ENCODE measurements at places on chromosomes 2 and 18. TPM values are rescaled to one million over a fixed set of nuclear protein-coding genes. Genes with fewer than 3 reads are reported as not detected.

The FOXI3 gene
- not detected for total RNA-seq

The LYG2 gene
- total RNA-seq: not detected

The NAT8 gene
- total RNA-seq: not detected

The ZNF396 gene
- total RNA-seq: 0.19 TPM

The IFIH1 gene
- 26.3 TPM for total RNA-seq

The RMND5A gene
- 46.4 TPM for total RNA-seq

The CNRIP1 gene
- total RNA-seq: not detected

The CD28 gene
- 130 TPM for total RNA-seq

The GKN2 gene
- total RNA-seq: not detected

The TRPM8 gene
- total RNA-seq: not detected

The FAP gene
- total RNA-seq: not detected

The KIAA2012 gene
- total RNA-seq: not detected

The GBX2 gene
- total RNA-seq: not detected

The TRIM43 gene
- total RNA-seq: not detected

The PID1 gene
- not detected for total RNA-seq

The PRSS56 gene
- total RNA-seq: not detected

The ZBTB7C gene
- total RNA-seq: 0.56 TPM

The LRP2 gene
- total RNA-seq: 0.09 TPM

The DNAH6 gene
- 0.23 TPM for total RNA-seq

The LRRTM1 gene
- total RNA-seq: not detected

The AQP4 gene
- not detected for total RNA-seq

The SLC19A3 gene
- total RNA-seq: not detected

The LRRTM4 gene
- total RNA-seq: not detected

The FAM237A gene
- not detected for total RNA-seq

The GPR45 gene
- total RNA-seq: not detected

The OTOF gene
- total RNA-seq: 7.2 TPM

The PAX8 gene
- total RNA-seq: 0.45 TPM

The SERPINB5 gene
- total RNA-seq: not detected

The SPDYA gene
- total RNA-seq: 1.9 TPM

The CFAP53 gene
- total RNA-seq: 0.38 TPM

The ROCK1 gene
- 54.7 TPM for total RNA-seq

The PLCL1 gene
- 0.45 TPM for total RNA-seq

The SCN3A gene
- not detected for total RNA-seq

The POTEI gene
- not detected for total RNA-seq
